ENCODE measurements at places on chromosomes 5 and 9.

- DNase-seq = peak; percentile 47
- H3K27ac ChIP-seq = no peak overlapping the region
- peak overlapping the region; percentile 64 for H3K4me3 ChIP-seq
- H3K27me3 ChIP-seq = peaks cover 16% of the 10 kb centered on the region
- H3K36me3 ChIP-seq = no peaks in the 10 kb centered on the region
- H3K4me1 ChIP-seq = peaks cover 8% of the 10 kb centered on the region
These were observed 22.7 kb downstream of the ANXA2R start for GRCh38 chr5:43017428-43017815.

DNA sequence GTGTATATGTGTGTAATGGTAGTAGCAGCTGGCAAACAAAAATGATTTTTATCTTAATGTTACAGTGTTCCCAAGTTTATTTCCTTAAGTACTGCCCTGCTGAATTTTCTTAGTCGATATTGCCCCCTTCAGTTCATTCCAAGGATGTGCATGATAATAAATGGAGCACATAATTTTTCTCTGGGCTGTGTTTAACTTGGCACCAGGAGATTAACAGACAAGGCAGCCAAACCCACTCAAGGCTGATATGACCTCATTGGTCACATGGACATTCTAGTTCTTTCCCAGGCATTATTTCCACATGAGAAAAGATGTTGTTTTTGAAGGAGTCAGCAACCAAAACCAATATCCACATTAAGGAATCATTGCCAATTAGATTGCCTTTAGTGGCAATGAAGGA lies 61.8 kb downstream of the COX7C start:
- H3K4me3 ChIP-seq = no peak overlapping the region
- no peaks in the 10 kb centered on the region for H3K27me3 ChIP-seq
- DNase-seq = no peak
- no peaks in the 10 kb centered on the region for H3K36me3 ChIP-seq

DNA sequence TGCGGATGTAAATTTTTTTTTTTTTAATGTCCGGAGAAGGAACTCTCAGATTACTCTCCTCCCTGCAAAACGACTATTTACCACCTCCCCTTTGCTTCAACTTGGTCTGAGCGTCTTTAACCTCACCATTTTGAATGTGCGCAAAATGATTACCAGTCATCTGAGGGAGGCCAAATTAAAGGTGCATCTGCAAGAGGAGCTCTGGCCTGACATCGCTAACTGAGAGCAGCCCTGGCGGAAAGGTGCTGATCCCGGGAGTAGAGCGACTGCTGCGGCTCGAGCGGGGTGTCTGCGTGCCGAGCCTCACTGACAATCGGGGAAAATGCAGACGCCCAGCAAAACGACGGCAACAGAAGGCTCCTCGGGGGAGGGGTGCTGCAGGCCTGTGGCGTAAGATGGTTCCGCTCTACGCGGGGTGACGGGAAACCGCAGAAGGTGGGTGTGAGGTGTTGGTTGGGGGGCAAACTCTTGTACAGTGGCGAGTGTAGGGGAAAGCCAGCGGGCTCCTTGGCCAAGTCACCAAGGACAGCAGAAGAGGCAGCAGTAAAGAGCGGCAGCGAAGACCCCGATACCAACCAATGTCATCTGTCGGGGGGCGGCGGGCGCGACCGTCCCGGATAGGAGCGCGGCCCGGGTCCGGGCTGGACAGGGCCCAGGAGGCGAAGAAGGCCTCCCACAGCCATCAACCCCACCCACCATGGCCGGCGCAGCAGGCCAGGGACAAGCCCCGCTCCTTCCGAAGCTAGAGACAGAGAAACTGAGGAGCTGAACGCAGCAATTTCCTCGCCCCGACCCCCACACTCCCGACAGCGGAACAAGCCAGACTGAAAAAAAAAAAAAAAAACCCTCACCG lies 557 bp downstream of the PJA2 start:
- H3K4me1 ChIP-seq = peaks cover 3% of the 10 kb centered on the region
- H3K36me3 ChIP-seq = no peaks in the 10 kb centered on the region
- H3K27me3 ChIP-seq = no peaks in the 10 kb centered on the region

DNA sequence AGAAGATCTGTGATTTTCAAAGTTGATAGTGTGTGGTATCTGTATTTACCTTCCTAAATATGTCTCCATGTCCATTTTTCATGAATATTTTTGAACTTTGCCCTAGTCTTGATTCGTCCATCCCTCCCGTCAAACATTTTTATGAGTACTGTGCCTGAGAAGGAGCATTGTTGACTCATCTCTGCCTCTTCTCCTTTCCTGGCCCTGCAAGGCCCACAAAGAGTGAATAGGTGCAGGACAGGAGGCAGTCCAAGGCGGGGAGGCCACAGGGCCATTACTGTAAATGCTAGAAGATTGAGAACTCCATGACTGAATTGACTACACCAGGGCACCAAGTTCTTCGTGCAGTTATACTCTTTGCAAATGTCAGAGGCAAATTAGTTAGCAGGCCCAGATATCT lies 200.9 kb downstream of the ZSWIM6 start:
- no peak overlapping the region for H3K4me3 ChIP-seq
- DNase-seq = peak; percentile 37
- H3K4me1 ChIP-seq = no peaks in the 10 kb centered on the region
- H3K36me3 ChIP-seq = peaks cover 4% of the 10 kb centered on the region
- no peaks in the 10 kb centered on the region for H3K27me3 ChIP-seq

GRCh38 chr5:36222620-36223019 lies 19.1 kb downstream of the NADK2 start:
- H3K4me3 ChIP-seq = no peak overlapping the region
- no peaks in the 10 kb centered on the region for H3K36me3 ChIP-seq
- DNase-seq = no peak

- no peak overlapping the region for H3K4me3 ChIP-seq
- no peak overlapping the region for H3K27ac ChIP-seq
- DNase-seq = no peak
- H3K27me3 ChIP-seq = no peaks in the 10 kb centered on the region
- H3K36me3 ChIP-seq = no peaks in the 10 kb centered on the region
These were observed 245.3 kb upstream of the RASA1 start for GRCh38 chr5:87022415-87022814.

- H3K27ac ChIP-seq = no peak overlapping the region
- H3K27me3 ChIP-seq = no peaks in the 10 kb centered on the region
- no peak for DNase-seq
These were observed 47.3 kb downstream of the CACNA1B start for GRCh38 chr9:137924761-137925369.

- DNase-seq = peak; percentile 41
- H3K36me3 ChIP-seq = no peaks in the 10 kb centered on the region
- H3K27ac ChIP-seq = peak overlapping the region; percentile 97
- no peaks in the 10 kb centered on the region for H3K27me3 ChIP-seq
- peaks cover 63% of the 10 kb centered on the region for H3K4me1 ChIP-seq
These were observed 71.1 kb upstream of the IL17B start for GRCh38 chr5:149450199-149450598.

DNA sequence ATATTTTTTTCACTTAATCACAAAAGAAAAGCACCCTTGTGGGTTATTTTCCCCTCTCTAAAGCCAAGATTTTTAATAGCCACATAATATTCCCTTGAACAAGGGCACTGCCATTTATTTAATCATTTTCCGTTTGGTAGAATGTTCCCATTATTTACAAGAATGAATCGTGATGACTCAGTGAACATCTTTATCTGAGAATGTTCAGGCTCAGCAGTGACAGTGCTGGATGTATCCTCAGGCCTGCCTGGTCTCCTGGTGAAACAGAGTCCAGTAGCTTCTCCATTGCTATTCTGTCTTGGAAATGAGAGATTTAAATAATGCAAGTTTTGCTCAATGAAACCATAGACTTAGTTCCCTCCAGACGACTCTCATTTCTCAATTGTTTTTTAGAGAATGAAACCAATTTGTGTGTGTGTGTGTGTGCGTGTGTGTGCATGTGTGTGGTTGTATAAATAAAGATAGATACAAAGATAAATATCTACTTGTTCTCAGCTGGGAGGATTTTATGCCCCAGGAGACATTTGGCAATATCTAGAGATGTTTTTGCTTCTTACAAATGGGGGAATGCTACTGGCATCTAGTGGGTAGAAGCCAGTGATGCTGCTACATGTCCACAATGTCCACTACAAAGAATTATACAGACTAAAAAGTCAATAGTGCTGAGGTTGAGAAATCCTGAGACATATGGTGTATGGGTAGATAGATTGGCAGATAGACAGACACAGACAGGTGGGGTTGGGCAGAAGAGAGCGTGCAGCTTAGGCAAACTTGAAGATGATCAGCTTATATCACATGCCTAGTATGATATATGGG lies 55.0 kb downstream of the PAPPA start:
- DNase-seq = no peak
- peaks cover 3% of the 10 kb centered on the region for H3K4me1 ChIP-seq
- peaks cover 7% of the 10 kb centered on the region for H3K36me3 ChIP-seq
- H3K27ac ChIP-seq = no peak overlapping the region
- no peaks in the 10 kb centered on the region for H3K27me3 ChIP-seq
- H3K4me3 ChIP-seq = no peak overlapping the region

DNA sequence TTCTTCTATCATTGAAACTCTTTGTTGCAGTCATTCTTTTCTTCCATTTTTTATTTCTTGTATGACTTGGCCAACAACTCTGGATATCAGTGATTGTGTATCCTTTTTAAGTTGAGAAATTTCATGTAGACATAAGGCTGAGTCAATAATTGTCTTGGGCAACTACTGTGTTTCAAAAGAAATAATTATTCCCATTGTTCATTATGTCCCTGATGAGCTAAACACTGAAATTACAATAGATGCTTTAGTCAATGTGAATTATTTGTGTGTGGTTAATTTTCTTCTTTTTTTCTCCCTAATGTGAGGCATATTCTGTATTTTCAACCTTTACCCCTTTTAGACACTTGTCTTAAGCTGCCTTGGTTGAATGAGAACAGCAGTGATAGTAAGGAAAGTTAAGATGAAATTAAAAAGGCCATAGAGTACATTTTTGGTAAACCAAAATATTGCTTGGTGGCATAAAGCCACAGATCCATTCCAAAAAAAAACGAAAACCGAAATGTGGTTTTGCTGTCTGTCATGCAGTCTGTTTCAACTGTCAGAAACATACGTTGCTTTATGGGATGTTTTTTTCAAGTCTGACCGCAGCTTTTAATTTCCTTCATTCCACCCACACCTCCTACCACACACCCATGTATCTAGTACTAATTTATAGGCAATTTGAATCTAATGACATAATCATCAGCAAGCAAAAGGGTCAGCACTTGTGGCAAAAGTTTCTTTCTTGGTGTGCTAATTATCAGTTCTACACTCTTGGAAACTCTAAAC lies 21.1 kb downstream of the TLE4 start:
- peaks cover 8% of the 10 kb centered on the region for H3K36me3 ChIP-seq
- no peak overlapping the region for H3K27ac ChIP-seq
- no peaks in the 10 kb centered on the region for H3K27me3 ChIP-seq
- H3K4me3 ChIP-seq = no peak overlapping the region
- peaks cover 2% of the 10 kb centered on the region for H3K4me1 ChIP-seq

GRCh38 chr9:16651446-16651964 lies 219.0 kb downstream of the BNC2 start:
- H3K4me3 ChIP-seq = no peak overlapping the region
- no peaks in the 10 kb centered on the region for H3K36me3 ChIP-seq
- peaks cover 9% of the 10 kb centered on the region for H3K4me1 ChIP-seq
- no peak for DNase-seq
- no peaks in the 10 kb centered on the region for H3K27me3 ChIP-seq
- H3K27ac ChIP-seq = no peak overlapping the region

DNA sequence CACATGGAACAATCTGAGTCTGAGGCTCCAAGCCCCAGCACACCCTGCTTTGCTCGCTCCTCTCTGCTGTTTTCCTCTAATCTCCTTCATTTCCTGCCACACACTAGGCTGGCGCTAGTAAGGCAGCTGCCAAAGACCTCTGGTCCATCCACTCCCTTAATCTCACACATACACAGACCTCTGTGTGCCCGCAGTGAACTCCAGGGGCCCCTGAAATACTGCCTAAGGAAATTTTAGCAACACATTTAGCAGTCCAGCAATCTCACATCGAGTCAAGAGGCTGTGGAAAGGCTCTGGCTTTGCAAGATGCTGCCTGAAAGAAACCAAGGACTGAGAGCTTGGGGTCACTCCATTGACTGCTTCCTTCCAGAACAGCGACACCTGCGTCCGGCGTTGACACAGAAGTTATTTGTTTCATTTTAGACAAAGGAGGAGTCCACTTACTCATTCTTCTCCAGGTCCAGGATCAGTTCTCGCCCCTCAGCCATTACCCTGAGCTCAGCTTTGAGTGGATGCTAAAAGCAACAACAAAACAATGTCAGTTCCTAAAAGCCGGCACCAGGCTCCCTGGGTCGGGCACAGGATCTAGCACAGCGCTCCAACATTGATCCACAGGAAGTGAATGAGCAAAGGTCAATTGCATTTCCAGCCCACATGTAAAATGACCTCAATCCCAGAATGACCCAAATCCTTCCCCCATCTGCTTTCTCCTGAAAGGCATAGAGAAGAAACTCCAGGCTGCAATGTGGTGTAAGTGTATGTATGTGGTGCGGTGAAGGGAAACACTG lies 11.5 kb downstream of the ADAM19 start:
- H3K36me3 ChIP-seq = peaks cover 48% of the 10 kb centered on the region
- H3K27me3 ChIP-seq = no peaks in the 10 kb centered on the region
- H3K4me1 ChIP-seq = peaks cover 8% of the 10 kb centered on the region

DNA sequence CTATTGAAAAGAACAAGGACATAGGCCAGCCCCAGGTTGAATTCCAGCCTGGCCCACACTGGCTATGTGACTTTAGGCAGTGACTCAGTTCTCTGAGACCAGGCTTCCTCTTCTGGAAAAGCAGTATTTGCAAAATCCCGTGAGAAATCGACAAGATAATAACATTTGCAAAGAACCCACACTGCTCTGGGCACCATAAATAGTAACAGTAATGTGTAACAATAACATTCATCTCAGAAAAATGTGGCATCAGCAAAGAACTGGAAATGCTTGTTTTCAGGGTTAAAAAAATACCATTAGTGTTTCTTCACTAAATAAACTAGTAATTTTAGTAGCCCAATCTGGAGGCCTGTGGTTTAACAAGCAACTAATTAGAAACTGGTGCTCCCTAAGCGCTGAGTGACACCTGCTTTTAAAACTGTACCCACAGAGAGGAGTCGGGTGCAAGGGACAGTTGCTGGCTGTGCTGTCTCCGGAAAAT lies 148.4 kb downstream of the TTLL11 start:
- peak; percentile 64 for DNase-seq
- H3K27ac ChIP-seq = no peak overlapping the region
- no peaks in the 10 kb centered on the region for H3K4me1 ChIP-seq
- no peaks in the 10 kb centered on the region for H3K27me3 ChIP-seq

DNA sequence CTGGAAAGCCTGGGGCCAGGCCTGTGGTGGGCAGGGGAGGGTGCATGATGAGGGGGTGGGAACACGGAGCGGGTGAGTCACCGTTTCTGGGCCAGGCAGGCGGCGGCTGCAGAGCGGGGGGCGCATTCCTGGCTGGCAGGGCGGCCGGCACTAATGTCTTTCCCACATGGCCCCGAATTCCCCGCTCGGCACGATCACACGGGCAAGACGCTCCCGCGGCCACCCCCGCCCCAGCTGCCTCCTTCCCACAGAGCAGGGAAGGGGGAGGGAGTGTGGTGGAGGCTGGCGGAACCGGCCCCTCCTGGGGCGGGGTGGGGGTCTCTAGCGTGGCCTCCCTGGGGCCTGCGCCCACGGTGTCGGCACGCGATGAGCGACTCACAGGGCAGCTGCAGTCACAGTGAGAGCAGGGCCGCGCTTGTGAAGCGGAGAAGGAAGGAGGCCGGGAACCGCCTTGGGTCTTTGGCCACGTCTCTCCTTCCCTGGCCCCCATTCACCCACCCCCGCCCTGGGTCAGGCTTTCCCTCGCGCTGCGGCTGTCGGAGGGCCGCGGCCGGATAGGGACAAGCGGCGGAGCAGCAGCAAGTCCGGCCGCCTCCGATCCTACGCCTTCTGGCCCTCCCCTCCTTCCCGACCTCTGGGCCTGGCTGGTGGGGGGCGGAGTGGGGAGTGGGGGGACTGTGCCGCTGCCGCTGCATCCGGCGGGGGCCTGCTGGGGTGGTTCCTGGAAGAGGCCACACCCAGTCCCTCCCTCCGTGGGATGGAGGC lies 48.9 kb downstream of the CXXC5 start:
- H3K4me3 ChIP-seq = no peak overlapping the region
- H3K4me1 ChIP-seq = peaks cover 55% of the 10 kb centered on the region
- no peaks in the 10 kb centered on the region for H3K27me3 ChIP-seq
- no peaks in the 10 kb centered on the region for H3K36me3 ChIP-seq
